ENCODE measurements at places on chromosomes 1 and 21. TPM values are rescaled to one million over a fixed set of nuclear protein-coding genes. Genes with fewer than 3 reads are reported as not detected.

DNA sequence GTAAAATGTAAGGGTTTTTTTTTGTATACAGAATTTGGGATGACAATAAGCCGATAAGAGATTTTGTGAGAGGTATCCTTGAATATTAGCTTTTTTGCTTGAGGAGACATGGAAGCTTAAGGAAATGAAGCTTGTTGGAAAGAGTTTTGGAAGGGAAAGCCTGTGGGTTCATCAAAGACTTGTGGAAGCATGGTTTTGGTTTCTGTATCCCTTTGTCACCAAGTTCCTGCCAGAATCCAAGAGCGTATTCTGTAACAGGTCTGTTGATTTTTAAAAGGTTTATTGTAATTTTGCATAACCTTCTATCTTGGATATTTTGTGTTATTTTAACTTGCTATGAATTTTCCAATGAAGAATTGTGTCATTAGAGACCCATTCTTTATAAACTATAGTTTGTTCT is 38.1 kb downstream of the TMED5 start:
- no peak for DNase-seq

DNA sequence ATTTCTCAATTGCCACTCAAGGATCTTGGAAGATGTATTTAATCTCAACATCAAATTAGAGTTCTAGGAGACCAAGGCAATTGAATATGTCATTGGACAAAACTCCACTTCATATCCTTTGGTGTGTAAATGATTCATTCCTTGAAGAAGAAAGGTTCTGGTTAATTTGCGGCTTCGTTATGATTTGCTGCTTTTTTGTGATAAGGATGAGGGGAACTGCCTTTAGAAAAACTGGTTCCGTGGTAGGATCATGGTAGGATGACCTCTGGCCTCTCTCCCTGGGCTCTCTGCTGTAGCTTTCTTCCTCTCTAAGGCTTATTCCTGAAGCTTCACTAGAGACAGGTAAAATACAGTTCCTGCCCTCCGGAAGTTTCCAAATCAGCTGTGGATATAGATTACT is 51.5 kb upstream of the ERRFI1 start:
- no peak for DNase-seq

DNA sequence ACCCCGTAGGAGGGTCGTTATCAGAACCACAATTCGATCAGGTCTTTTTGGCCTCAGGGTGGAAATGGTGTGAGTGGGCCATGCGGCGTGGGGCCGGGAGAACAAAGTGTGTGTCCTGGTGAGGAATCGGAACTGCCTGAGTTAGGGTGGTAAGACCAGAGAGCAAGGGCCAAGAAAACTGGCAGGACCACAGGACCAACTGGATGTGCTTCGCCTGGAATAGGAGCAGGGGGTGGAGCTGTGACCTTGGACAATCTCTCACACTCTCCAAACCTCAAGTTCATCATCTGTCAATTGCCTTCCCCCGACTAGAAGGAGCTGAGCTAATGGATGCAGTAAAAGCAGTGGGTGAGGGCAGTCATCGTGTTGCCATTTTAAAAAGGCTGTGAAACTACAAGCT is 59.5 kb downstream of the NAV1 start:
- DNase-seq = peak; percentile 32

- DNase-seq = no peak
Measured at GRCh38 chr1:218666263-218666662, 321.1 kb downstream of the TGFB2 start.

- DNase-seq = peak; percentile 92
Measured at GRCh38 chr1:94247138-94248094, 10.0 kb upstream of the ARHGAP29 start.

DNA sequence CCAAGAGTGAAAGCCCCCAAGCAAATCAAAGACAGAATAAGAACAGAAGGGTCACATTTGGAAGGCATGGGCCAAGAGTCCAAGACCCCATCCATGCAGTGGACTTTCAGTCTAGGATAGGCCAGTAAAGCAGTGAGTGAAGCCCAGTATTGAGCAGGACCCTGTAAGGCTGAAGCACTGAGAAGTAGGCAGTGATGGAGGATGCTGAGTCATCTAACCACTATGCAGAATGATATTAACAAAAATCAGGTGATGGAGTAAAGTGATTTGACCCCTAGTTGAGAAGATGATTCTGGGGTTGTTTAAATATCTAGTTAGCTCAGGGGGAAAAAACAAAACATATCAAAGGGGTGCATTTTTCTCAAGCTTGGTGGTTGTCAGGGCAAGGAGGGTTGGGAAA is 308.7 kb upstream of the PLXNA2 start:
- no peak for DNase-seq

DNA sequence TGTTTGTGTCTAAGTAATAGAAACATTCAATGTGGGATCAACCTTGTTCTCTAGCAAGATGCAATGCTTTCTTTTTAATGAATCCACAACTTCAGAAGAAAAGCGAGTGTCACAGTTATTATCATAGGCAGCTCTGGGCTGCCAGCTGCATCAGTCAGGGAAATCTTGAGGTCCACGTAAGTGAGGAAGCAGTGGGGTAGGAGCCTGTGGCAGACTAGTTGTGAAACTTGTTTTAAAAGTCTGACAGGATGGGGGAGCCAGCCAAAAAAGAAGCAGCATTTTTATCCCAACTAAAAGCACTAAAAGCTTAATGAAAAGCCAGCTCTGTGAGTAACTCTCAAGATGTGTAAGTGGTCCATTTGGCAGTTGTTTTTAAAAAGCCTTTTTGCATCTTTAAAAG is 113.1 kb downstream of the ZNF326 start:
- DNase-seq = no peak

DNA sequence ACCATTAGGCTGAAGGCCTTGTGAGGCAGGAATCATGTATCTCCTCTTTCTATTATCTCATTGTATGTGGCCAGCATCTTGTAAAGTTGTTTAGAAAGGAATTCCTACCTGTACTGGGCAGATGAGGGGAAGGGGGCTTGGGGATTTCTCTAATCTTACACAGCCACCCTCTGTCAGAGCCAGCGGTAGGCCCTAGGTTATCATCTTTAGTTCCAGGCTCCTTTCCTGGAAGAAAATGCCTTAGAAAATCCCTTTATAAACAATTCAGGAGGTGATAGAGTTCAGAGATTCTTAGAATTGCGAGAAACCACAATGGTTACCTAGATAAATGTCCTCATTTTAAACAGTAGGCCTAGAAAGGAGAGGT is 35.2 kb downstream of the DPT start:
- DNase-seq = no peak

- DNase-seq = no peak
Measured at GRCh38 chr1:177862916-177863315, 106.9 kb downstream of the SEC16B start.

GRCh38 chr1:113835686-113836290 is 23.5 kb upstream of the RSBN1 start:
- DNase-seq = no peak

DNA sequence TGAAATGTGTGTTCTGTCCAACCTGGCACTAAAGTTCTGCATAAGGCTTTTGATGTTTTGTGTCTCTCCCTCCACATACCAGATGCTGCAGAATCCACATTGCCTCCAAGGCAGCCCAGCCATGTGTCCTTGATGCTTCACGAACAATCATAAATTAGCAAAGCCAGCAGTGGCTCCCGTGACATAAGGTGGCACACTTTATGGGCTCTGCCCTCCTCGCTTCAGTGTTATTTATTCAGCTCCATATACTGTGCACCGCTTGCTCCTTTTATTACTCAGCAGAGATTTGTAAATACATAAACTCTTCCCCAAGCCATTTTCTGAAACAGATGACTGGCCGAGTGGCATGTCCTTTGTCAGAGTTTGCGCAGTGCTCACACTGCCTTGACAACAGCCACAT is 112.8 kb upstream of the SLC35F3 start:
- DNase-seq = no peak

GRCh38 chr1:119516247-119516646 is 9.2 kb downstream of the HSD3B1 start:
- DNase-seq = no peak

Gene RGS8
- total RNA-seq = not detected

Gene HIPK1
- 77.8 TPM for total RNA-seq

Gene C1orf185
- not detected for total RNA-seq

Gene PLA2G2D
- not detected for total RNA-seq

Gene PRR9
- not detected for total RNA-seq

Gene IGSF9
- total RNA-seq = 2.2 TPM

Gene LRRC38
- total RNA-seq = 0.17 TPM
